ENCODE measurements at places on chromosomes 11 and 22.

- no peaks in the 10 kb centered on the region for H3K4me1 ChIP-seq
- H3K36me3 ChIP-seq: no peaks in the 10 kb centered on the region
- DNase-seq: no peak
- H3K27ac ChIP-seq: no peak overlapping the region
- H3K27me3 ChIP-seq: no peaks in the 10 kb centered on the region
- H3K4me3 ChIP-seq: no peak overlapping the region
These were observed 1.4 kb upstream of the OR52W1 start for GRCh38 chr11:6197466-6198200.

DNA sequence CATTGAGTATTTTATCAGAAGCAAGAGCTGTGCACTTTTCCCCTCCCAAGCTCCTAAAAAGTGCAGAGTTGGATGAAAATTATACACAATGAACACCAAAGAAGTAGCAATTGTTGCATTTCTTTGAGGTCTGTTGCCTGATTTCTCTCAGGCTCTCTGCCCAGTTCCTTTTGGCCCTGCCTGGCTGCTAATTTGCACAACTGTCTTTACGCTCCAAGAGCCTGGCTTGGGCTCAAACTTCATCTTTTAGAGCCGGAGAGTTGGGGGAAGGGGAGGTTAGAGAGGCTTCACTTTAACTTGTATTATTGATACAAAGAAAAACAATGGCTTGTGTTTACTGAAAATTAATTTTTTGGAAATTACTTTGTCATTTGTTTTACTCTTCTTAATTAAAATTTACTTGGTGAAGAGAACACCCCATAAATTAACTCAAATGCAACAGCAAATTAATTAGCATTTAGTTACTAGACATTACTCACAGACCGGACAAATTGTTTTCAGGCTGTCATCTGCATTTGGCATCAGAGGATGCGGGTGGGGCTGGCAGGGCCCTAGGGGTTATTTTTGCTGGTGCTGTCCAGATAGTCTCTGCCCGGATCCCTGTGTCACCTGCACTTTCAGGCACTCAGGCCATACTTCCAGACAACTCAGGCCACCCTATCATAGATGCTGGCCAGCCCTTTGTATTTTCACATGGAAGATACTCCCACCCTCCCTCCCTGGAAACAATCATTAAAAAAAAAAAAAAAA is 407.3 kb downstream of the NXPE2 start:
- no peak overlapping the region for H3K27ac ChIP-seq
- DNase-seq: no peak
- no peak overlapping the region for H3K4me3 ChIP-seq
- peaks cover 3% of the 10 kb centered on the region for H3K4me1 ChIP-seq

- H3K4me1 ChIP-seq: no peaks in the 10 kb centered on the region
- no peak overlapping the region for H3K4me3 ChIP-seq
- DNase-seq: no peak
- H3K27me3 ChIP-seq: peaks cover 3% of the 10 kb centered on the region
- no peak overlapping the region for H3K27ac ChIP-seq
These were observed 24.8 kb upstream of the THY1 start for GRCh38 chr11:119447664-119448242.

GRCh38 chr22:35393116-35394010 is 6.6 kb upstream of the MCM5 start:
- H3K4me3 ChIP-seq: no peak overlapping the region
- H3K4me1 ChIP-seq: no peaks in the 10 kb centered on the region
- H3K27me3 ChIP-seq: no peaks in the 10 kb centered on the region

- H3K27me3 ChIP-seq: no peaks in the 10 kb centered on the region
- peak overlapping the region; percentile 98 for H3K4me3 ChIP-seq
- peaks cover 29% of the 10 kb centered on the region for H3K4me1 ChIP-seq
- peaks cover 11% of the 10 kb centered on the region for H3K36me3 ChIP-seq
These were observed 943 bp upstream of the YWHAH start for GRCh38 chr22:31943206-31943977.

DNA sequence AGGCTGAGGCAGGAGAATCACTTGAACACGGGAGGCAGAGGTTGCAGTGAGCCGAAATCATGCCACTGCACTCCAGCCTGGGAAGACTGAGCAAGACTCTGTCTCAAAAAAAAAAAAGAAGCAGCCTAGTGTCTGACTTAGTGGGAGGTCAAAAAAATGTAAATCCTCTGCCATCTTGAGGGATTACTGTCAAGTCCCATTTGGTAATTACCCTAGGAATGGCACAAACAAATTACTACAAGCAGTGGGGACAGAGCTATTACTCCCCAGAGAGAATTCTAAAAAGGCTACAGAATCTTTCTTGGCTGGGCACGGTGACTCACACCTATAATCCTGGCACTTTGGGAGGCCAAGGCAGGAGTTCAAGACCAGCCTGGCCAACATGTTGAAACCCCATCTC is 3.8 kb downstream of the SERPING1 start:
- no peaks in the 10 kb centered on the region for H3K27me3 ChIP-seq
- H3K4me3 ChIP-seq: no peak overlapping the region
- no peak for DNase-seq
- H3K36me3 ChIP-seq: no peaks in the 10 kb centered on the region
- peaks cover 22% of the 10 kb centered on the region for H3K4me1 ChIP-seq

DNA sequence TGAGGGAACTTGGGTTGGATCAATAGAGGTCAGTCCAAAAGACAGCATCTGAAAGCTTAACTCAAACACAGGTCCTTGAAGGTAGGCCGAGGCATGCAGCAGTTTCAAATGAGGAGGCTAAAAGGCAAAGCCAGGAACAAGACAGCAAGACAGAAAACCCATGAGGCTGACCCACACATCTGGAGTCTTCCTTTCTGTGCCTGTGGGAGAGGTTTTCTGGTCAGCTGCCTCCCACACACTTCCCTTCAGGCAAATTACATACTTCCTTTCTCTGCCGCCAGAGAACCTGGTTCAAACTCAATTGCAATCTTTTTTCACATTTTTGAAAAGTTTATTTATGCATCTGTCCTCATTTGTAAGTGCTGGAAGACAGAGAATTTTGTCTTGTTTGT is 29.8 kb upstream of the CRTAM start:
- DNase-seq: no peak
- H3K36me3 ChIP-seq: no peaks in the 10 kb centered on the region
- no peak overlapping the region for H3K4me3 ChIP-seq
- H3K27me3 ChIP-seq: no peaks in the 10 kb centered on the region
- peaks cover 20% of the 10 kb centered on the region for H3K4me1 ChIP-seq
- no peak overlapping the region for H3K27ac ChIP-seq

DNA sequence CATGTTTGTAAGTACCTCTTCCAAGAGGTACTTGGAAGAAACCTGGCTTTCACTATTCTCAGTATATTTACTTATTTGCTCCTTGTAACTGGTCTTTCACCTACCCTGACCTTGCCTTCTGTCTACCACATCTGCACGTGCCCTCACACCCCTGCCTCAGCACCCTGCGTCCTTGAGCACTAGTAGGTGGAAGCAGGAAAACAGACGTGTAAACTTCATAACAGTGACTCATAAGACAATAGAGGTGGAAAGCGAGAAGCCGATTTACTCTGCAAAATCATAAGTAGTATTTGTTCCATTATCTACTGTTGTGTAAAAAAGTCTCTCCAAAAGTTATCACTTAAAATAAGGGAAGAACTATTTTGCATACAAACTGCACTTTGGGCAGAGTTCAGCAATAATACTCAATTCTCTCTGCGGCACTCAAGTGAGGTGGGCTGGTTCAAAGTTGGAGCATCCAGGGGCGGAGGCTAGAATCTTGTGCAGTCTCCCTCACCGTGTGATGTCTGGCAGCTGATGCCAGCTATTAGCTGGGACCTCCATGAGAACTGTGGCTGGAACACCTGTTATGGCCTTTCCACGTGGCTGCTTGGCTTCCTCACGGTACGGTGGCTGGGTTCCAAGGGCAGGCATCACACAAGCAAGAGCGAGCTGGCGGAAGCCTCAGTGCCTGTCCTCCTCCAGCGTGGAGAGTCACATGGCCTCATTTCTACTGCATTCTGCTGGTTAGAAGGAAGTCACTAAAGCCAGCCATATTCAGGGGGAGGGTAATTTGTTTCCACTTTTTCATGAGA is 30.4 kb downstream of the PACS1 start:
- no peak overlapping the region for H3K27ac ChIP-seq
- peak; percentile 86 for DNase-seq
- H3K4me3 ChIP-seq: no peak overlapping the region
- no peaks in the 10 kb centered on the region for H3K36me3 ChIP-seq
- no peaks in the 10 kb centered on the region for H3K27me3 ChIP-seq

GRCh38 chr11:131302836-131303235 is 67.6 kb upstream of the NTM start:
- peaks cover 16% of the 10 kb centered on the region for H3K27me3 ChIP-seq
- no peaks in the 10 kb centered on the region for H3K4me1 ChIP-seq

- no peak for DNase-seq
- H3K27ac ChIP-seq: no peak overlapping the region
- H3K4me3 ChIP-seq: no peak overlapping the region
- H3K27me3 ChIP-seq: no peaks in the 10 kb centered on the region
- peaks cover 19% of the 10 kb centered on the region for H3K4me1 ChIP-seq
- H3K36me3 ChIP-seq: no peaks in the 10 kb centered on the region
These were observed 19.5 kb downstream of the RBFOX2 start for GRCh38 chr22:36009085-36009484.

GRCh38 chr11:101706541-101706940 is 122.7 kb upstream of the TRPC6 start:
- no peaks in the 10 kb centered on the region for H3K27me3 ChIP-seq
- H3K4me3 ChIP-seq: no peak overlapping the region
- H3K4me1 ChIP-seq: no peaks in the 10 kb centered on the region
- no peak overlapping the region for H3K27ac ChIP-seq
- H3K36me3 ChIP-seq: no peaks in the 10 kb centered on the region
- no peak for DNase-seq

GRCh38 chr22:16949561-16949960 is 58.5 kb downstream of the GAB4 start:
- no peak overlapping the region for H3K27ac ChIP-seq
- no peak overlapping the region for H3K4me3 ChIP-seq
- no peak for DNase-seq
- H3K36me3 ChIP-seq: no peaks in the 10 kb centered on the region

DNA sequence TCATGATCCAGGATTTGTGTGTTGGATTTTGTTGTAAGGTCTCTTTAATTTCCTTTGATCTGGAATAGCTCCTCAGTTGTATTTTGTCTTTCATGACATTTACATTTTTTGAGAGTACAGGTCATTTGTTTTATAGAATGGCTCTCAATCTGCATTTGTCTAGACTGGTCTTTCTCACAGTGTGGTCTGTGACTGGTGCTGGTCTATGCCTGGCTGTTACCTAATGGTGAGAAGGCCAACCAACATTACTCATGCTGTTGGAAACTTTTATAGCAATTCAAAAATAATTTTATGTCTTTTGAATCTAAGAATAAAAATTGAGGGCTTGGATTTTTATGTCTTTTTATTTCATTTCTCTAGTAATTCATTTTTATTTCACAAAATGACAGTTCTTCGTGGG is 3.9 kb upstream of the NCR3LG1 start:
- no peaks in the 10 kb centered on the region for H3K36me3 ChIP-seq
- H3K4me3 ChIP-seq: no peak overlapping the region
- H3K27me3 ChIP-seq: no peaks in the 10 kb centered on the region
- no peak overlapping the region for H3K27ac ChIP-seq

DNA sequence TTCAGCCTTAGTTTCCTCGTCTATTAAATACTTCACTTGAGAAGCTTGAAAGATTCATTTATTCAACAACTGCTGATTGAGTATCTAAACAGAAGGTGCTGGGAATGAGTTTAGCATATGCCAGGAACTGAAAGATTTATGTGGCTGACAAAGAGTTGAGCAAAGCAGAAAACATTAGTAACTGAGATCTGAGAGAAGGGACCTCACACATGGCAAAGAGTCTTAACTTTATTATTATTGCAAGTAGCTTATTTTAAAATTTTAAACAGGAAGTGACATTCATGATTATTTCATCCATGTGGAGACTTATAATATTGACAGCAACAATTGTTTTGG is 133.6 kb downstream of the CASP12 start:
- no peaks in the 10 kb centered on the region for H3K36me3 ChIP-seq
- DNase-seq: no peak
- H3K4me3 ChIP-seq: no peak overlapping the region

DNA sequence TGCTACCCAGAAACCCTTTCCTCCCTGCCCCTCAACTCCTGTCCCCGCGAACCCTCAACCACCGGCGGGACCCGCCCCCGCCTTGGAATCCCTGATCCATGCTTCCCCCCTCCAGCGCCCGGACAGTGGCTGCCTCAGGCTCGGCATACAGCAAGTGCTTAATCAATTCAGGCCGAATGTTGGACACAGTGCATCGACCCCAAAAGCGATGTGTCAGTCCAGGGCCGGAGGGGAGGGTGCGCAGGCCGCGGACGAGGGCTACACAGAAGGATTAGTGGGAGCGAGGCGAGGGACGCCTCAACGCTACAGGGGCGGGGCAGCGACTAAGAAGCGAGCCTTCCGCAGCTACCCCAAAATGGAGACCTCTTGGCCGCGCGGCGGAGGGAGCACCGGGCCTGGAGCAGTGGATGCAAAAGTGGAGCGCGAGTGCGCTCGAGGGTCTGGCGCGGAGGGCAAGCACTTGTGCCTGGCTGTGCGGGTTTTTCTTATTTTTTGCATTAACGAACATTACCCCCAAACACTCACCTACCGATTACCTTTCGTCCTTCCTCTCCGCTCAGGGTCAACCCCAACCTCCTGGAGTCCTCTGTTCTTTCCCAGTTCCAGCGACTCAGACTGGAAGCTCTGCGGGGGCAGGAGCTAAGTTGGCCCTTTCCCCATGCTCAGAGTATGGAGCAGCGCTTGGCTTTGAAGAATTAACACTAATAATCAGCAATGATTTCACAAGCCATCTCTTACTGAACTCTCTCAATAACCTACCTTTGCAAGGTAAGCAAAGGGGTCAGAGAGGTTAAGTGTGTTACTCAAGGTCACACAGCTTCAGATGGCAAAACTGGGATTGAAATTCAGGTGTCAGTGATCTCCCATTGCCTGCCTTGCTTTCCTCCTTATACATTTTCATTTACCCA is 30.0 kb upstream of the WNT11 start:
- no peaks in the 10 kb centered on the region for H3K36me3 ChIP-seq
- H3K4me1 ChIP-seq: peaks cover 13% of the 10 kb centered on the region
- peak; percentile 83 for DNase-seq
- H3K4me3 ChIP-seq: peak overlapping the region; percentile 80
- H3K27ac ChIP-seq: peak overlapping the region; percentile 88

GRCh38 chr22:41833369-41834004 is 582 bp downstream of the SREBF2 start:
- DNase-seq: peak; percentile 61
- H3K27me3 ChIP-seq: no peaks in the 10 kb centered on the region
- peak overlapping the region; percentile 96 for H3K4me3 ChIP-seq
- peaks cover 18% of the 10 kb centered on the region for H3K4me1 ChIP-seq
- peaks cover 13% of the 10 kb centered on the region for H3K36me3 ChIP-seq

- no peaks in the 10 kb centered on the region for H3K27me3 ChIP-seq
- no peaks in the 10 kb centered on the region for H3K4me1 ChIP-seq
- H3K4me3 ChIP-seq: no peak overlapping the region
- H3K36me3 ChIP-seq: no peaks in the 10 kb centered on the region
These were observed 91.0 kb downstream of the TMPRSS5 start for GRCh38 chr11:113615098-113615497.

GRCh38 chr11:13247606-13248296 is 29.8 kb upstream of the BMAL1 start:
- no peak overlapping the region for H3K4me3 ChIP-seq
- H3K4me1 ChIP-seq: no peaks in the 10 kb centered on the region
- no peak for DNase-seq
